ENCODE measurements at places on chromosomes 7 and 10.

DNA sequence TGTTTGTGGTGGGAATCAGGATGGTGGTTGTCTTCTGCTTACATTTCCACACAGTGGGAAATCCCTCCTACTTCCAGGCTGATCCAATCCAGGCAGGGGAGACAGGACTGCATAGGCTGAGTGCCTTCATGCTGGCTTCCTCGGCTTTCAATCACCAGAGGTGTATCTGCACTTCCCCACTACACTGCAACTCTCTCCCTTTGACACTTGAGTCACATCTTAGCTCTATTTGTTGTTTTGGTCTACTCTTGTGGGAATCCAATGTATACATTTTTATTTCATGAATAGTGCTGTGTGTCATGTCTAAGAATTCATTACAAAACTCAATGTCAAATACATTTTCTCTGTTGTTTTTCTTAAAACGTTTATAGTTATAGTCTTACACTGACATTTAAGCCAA is 735.6 kb downstream of the XPNPEP1 start:
- no peak for DNase-seq

GRCh38 chr7:931871-932650 is 22.4 kb downstream of the ADAP1 start:
- no peak for DNase-seq

GRCh38 chr7:84022684-84023308 is 171.8 kb downstream of the SEMA3A start:
- no peak for DNase-seq

GRCh38 chr7:114901771-114902170 is 20.1 kb upstream of the MDFIC start:
- no peak for DNase-seq

GRCh38 chr7:104950754-104951153 is 63.3 kb upstream of the KMT2E start:
- no peak for DNase-seq

DNA sequence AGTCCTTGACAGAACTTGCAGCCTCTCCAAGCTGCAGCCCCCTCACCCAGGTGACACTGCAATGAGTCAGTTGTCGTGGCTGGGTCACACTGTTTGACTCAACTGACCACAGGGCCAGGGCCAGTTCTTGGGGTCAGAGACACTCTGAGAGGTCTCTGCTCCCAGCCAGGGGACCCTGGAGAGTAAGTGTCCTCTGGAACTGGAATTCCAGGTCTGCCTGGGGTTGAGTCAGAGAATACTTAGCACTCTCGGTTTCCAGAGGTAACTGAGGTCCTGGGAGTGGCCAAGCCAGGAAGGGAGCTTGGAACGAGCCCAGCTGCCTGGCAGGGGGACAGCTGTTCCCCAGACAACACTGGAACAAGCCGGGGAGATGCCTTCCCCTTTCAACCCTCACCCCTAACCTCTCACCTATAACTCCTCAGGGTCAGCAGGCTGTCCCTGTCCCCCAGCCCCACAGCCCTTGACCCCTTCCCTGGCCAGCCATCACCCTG is 2.2 kb upstream of the MYL10 start:
- no peak for DNase-seq

DNA sequence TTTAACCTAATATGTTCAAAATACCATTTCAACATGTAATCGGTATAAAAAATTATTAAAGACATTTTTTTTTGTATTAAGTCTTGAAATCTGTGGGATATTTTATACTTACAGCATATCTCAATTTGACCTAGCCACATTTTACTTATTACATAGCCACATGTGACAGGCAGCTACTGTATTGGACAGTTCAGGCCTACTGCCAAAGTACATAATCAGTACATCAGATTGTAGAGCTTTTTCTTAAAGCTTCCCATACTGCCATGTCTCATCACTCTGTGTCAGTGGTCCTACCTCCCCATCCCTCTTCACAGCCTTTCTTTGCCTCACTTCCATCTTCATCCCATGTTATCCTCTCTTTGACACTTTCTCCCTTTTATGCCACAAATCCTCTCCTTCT is 43.0 kb downstream of the LOXL4 start:
- no peak for DNase-seq

GRCh38 chr7:143269251-143269650 is 6.0 kb downstream of the GSTK1 start:
- DNase-seq: no peak

- DNase-seq: no peak
Measured at GRCh38 chr10:3593611-3594010, 191.4 kb downstream of the KLF6 start.

DNA sequence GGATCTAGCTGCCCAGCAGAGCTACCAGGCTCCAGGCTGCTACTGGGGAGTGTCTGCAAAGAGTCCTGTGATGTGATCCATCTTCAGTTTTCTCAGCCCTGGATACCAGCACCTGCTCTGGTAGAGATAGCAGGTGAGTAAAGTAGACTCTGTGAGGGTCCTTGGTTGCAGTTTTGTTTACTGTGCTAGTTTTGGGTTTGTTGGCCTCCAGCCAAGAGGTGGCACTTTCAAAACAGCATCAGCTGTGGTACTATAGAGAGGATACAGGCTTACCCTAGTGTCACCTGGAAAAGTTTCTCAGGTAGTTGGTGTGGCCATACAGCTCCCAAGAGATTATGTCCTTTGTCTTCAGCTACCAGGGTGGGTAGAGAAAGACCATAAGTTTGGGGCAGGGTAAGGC is 56.3 kb downstream of the MTERF1 start:
- DNase-seq: no peak

GRCh38 chr7:29859524-29860185 is 53.3 kb downstream of the WIPF3 start:
- no peak for DNase-seq

GRCh38 chr10:72334825-72335393 is 19.8 kb downstream of the DNAJB12 start:
- DNase-seq: no peak

DNA sequence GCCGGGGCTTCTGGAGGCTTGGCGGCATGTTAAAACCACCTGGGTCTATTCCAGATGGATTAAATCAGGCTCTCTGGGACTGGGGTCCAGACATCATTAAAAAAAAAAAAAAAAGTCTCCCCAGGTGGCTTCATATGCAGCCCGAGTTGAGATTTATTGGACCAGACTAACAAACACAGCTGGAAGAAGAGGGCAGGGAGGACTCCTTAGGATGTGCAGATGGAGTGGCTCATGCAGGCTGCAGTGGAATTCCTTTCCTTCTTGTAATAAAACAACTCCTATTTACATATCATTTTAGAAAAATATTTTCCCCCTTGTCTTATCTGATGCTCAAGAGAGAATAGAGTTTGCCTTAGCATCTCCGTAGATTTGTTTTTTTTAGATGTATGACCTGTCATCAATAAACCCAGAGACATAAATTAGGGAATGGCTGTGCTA is 238.1 kb downstream of the CAMK1D start:
- no peak for DNase-seq

GRCh38 chr7:94394109-94394436 is 622 bp upstream of the COL1A2 start:
- DNase-seq: no peak

GRCh38 chr7:156492170-156492569 is 148.4 kb upstream of the RNF32 start:
- DNase-seq: no peak

GRCh38 chr7:149496642-149497391 is 792 bp downstream of the ZNF746 start:
- peak; percentile 48 for DNase-seq

DNA sequence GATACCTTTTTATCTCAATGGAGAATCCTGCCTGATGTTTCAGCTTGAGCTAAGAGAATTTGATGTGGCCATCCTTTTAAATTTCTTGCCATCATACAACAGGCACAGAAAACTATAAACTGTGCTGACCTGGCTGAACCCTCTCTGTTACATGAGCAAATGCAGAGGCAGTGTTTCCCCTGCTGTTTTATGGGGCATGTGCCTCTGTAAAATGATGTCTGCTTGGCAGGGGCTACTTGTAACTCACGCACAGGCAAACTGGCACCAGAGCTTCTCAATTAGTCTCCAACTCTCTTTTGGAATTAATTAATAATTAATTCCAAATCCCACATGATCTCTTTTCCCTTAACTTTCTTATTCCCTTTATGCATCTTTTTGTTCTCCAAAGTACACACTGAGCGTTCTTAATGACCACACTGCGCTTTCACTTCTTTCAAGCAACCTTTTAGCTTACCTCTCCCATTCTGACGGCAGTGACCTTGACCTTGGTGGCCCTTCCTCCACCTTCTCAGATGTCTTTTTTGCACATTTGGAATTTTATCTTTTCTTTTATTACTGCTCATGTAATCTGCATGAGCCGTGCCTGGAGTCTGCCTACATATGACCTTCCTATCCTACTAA is 334.0 kb downstream of the PLXNA4 start:
- DNase-seq: no peak

- DNase-seq: no peak
Measured at GRCh38 chr7:50595491-50596102, 30.4 kb upstream of the DDC start.

DNA sequence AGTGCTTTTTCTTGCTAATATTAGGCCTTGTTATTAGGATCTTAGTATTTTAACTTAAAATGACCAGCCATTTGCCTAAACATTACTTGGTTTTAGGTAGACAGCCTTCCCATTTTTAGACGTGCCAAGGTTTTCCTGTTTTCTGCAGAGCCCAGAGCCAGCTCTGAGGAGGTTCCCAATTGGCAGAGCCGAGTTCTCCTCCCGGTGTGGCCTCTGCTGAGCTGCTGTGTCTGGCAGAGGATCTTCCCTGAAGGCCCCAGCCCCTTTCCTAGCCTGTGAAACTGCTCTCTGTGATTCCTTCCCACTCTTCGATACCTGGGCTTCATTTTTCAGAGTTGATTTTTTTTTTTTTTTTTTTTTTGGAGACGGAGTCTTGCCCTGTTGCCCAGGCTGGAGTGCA is 91.4 kb downstream of the EEPD1 start:
- DNase-seq: no peak

- DNase-seq: peak; percentile 9
Measured at GRCh38 chr10:96642973-96643372, 56.2 kb upstream of the TM9SF3 start.

DNA sequence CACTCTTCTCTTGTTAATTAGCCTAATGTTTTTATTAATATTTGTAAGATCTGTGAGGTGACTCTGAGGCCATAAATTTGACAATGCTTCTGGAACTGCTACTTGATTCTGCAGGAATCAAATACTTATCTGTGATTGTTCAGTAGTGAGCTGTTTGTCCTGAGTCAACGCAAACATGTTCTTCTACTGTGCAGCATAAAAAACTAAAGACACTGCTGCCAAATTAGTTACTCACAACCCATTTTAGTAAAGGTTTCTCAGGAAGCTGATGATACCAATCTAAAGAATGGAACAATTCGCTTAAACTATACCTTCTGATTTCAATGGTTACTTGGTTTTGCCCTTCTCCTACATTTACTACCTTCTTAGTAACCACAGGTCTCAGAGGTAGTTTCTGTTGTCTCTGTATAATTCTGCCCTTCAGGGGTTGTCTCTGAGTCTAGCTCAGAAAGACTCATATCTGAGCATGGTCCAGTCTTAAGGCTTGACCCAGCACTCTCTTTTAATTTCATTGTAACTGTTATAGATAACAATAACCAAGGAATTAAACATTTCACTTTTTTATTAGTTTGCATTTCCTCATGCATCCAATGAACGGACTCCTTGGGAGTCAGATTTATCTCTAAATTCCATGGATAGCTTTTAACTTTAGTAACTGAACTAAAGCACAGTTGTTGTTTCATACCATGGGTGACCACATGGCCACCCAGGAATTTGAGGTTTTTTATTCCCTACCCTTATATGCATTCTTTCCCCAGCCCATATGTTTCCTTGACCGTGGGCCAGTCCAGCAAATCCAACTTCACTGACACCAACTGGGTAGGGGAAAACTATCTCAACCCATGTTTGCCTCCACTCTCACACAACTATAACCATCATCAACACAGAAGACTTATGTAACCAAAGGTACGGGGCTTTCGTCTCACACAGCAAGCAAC is 309.5 kb upstream of the TEX47 start:
- DNase-seq: no peak

DNA sequence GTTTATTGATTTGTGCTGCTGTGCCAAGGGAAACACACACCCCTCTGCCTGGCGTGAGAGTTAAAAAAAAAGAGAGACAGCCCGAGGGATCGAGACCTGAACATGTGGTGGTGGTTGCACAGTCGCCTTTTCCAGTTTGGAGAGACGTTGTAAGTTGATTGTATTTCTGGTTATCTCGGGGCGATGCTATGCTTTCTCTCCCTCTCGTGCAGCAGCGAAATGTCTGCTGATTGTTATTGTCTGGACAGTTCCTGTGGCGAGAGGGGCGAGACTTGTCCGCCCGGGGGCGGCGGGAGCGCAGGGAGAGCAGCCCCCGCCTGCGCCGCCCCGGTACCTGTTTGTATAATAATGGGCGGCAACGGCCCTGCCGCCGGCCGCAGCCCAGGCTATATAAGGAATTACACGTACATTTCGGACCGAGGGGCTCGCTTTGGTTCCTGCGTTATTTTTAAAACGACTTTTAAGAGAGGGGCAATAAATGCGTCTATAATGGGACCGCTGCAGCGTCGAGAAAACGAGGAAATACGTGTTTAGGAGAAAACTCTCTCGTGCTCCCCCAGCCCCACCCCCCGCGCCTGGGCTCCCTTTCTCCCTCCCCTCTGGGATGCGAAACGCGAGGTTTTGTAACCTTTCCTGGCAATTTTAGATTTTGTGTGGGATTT is 1.7 kb downstream of the ZEB1 start:
- no peak for DNase-seq

DNA sequence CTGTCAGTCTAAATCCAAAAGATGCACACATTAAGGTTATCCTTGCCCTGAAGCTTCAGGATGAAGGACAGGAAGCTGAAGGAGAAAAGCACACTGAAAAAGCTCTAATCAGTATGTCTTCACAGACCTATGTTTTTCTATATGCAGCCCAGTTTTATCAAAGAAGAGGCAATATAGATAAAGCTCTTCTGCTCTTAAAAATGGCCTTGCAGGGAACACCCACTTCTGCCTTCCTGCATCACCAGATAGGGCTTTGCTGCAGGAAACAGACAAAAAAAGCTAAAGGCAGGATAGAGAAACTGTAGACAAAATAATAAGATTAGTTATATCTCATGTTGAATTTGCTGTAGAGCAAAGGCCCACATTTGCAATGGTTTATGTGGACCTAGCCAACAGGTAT is 14.9 kb upstream of the IFIT1B start:
- DNase-seq: no peak

DNA sequence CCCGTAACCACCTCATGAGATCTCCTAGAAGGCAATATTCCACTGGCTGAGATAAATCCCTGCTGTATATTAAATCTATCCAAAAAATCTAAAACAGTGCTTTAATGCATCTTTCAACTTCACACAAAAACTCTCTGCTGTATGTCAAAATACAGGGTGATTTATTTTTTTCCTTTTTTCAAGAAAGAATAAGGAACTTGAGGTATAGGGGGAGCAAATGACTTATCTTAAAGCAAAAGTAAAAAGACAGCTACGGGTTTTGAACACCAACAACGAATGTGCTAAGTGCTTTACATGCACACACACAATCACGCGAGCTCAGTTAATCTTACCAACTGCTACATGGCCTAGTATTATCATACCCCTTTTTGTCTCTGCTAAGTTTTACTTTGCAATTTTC is 168.9 kb upstream of the PHF14 start:
- DNase-seq: no peak

Measured in stimulated activated CD4-positive, alpha-beta T cell treated with anti-CD3 and anti-CD28 coated beads, Interleukin-1b, Interleukin-23, amount 100 ng/mL, for 24 hours (primary cell).